AML-193 (cell line): ENCODE measurements at places on chromosomes 12 and 14.

DNA sequence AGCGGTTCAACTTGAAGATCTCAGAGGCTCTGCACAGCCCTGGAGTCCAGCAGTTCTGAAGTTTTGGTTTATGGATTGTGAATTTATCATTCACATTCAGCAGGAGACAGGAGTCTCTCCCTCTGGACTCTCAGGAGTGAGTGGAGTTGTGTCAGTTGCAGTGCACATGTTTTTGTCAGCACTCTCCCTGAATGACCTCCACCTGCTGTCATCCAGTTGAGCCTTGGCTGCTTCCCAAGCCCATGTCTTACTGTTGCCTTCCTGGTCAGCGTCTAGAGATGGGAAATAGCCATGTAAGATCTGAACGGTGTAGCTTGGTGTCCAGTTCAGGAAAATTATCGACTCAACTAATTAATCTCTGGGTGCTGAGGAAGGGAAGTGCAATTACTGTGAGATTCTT is 133.2 kb downstream of the PRKCH start:
- DNase-seq: no peak

- DNase-seq: no peak
These were observed 114.5 kb upstream of the RASSF8 start for GRCh38 chr12:25843976-25844375.

GRCh38 chr12:114508529-114509129 is 102.7 kb upstream of the TBX5 start:
- peak; percentile 50 for DNase-seq

GRCh38 chr12:100572184-100572583 is 1.3 kb upstream of the GAS2L3 start:
- DNase-seq: no peak

GRCh38 chr12:41970744-41971143 is 173.9 kb downstream of the GXYLT1 start:
- DNase-seq: no peak

DNA sequence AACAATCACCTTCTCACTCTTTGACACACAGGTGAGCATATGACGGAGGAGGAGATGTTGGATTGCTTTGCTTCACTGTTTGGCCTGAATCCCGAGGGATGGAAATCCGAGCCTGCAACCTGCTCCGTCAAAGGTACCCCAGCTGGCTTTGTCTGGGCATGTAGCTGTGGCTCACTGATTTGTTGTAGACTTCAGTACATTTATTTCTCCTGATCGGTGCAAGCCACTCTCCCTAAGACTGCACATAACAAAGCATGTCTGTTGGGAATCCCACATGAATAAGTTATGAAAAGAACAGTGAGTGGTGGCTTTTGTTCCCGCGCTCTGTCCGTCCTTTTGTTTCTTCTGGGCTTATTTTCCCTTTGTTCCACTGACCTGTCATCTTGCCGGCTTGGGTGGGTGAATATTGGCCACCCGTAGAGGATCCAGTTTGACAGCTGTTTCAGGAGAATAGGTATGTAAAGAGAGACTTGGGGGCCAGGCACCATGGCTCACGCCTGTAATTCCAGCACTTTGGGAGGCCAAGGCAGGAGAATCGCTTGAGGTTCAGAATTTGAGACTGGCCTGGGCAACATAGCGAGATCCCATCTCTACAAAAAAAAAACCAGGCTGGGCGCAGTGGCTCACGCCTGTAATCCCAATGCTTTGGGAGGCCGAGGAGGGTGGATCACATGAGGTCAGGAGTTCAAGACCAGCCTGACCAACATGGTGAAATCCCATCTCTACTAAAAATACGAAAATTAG is 20.0 kb upstream of the BCL7A start:
- DNase-seq: no peak

GRCh38 chr12:19963972-19964371 is 404.4 kb upstream of the PDE3A start:
- DNase-seq: no peak

- peak; percentile 4 for DNase-seq
These were observed 9.4 kb downstream of the LHX5 start for GRCh38 chr12:113462117-113462774.

DNA sequence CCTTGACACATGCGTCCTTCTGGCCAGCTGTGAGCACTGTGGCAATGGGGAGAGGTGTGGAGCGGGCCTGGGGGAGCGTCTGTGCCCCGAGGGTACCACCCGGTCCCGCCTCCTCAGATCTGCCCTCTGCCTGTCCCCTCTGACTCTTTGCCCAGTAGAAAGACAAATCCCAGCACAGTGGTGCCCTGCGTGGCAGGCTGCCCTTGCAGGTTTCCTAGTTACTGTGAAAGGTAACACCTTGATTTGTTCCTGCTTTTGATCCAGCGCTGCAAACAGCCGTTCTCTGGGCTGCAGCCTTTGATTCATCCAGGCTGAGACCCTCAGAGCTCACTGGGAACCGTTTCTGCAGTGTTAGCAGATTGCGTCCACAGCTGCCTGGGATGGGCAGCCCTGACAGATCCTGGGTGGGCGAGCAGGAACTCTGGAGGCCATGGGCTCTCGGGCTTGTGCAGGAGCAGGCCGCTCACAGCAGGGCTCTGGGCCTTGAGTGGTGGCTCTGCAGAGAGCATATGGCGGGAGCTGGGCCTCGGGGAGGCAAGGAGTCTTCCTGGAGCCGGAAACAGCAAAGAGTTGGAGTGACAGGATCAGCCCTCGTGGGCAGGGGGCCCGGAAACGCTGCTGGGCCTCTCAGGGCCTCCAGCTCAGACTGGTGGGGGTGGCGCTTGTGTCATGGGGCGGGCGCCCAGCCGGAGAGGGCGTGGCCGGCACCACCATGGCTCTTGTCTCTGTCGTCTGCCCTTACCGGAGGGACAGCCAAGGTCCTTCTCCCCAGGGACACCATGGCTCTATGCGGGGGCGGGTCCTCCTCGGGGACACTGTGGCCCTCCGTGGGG is 16.6 kb downstream of the FBRSL1 start:
- no peak for DNase-seq

DNA sequence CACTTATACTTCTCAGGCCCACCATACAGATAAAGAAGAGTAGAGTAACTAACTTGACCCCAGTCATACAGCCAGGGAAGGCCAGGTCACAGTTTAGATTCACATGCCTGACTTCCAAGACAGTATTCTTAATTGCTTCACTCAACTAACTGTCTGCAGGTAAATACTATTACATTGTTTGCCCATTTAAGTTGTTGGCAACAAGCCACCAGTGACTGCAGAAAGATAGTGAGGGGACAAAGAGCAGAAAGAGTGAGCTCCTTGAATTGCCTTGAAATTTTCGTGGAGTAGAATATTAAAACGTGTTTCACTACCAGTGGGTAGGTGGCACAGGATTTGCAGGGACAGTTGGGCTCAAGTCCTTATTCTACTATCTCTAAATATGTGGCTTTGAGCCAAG is 146.3 kb upstream of the RMST start:
- no peak for DNase-seq

DNA sequence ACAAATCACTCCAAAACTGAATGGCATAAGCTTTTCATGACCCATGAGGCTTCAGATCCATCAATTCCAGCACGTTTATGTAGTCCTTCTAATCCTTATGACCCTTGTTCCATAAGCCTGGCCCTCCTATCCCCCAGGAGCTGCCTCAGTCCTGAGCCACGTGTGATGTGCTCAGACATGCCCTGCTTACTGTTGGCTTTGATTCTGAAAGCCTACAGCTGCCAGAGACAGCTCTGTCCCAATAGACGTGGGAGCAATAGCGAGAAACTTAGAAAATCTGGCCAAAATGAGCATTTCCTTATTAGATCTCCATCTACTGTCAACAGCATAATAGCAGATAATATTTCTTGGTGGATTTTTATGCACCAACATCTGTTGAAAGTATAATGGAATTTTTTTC is 33.2 kb downstream of the DUSP6 start:
- DNase-seq: no peak

- no peak for DNase-seq
These were observed 221.4 kb downstream of the TTC6 start for GRCh38 chr14:37816743-37817295.

DNA sequence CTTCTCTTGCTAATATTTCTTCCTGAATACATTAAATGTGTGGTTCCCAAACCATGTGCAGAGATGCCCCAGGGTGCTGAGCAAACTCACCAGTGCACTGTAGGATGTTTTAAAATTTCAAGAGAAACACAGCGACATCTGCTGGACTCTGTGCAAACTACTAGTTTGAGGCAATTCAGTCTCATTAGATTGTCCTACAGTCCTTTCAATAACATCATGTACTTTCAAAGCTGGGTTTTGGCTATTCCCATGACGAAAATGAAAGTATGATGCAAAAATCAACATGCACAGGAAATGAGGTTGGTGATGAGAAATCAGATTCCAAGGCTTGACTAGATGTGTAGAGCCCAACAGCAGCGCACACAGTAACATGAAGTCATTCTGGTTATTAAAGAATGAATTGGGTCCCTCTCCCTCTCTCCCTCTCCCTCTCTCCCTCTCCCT is 66.3 kb downstream of the CLIP1 start:
- DNase-seq: peak; percentile 41

DNA sequence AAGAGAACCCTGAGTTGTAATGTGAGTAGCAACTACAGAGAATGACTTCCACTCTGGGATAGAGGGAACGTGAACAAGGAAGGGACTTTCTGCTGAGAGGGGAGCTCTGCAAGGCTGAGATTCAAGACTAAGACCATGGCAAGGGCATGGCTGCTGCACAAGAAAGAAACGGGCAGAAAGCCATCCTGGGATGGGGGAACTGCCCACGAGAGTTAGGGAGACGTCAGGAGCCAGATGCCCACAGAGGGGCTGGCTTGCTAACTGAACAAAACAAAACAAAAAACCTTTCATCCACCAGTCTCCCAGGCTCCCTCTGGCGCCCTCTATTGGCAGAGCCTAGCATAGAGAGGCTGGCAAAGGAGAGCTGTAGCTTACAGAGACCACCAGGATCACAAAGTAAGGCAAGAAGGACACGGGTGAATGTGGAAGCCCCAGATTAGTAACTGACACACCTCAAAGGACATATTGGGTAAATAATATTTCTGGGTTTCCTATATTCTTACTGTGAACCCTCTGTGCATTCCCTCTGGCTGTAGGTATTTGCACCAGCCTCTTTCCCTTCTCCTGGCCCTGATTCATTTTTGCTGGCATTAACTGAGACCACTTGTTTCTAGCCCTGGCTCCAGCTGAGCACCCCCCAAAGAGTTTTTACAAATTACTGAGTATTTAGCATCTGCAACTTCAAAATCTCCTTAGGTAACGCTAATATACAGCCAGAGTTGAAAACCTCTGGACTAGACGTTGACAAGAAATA is 338.3 kb downstream of the EMP1 start:
- DNase-seq: peak; percentile 3

GRCh38 chr12:126570566-126570965 is 1505.3 kb downstream of the AACS start:
- no peak for DNase-seq

- DNase-seq: no peak
These were observed 164.4 kb upstream of the LRIG3 start for GRCh38 chr12:59084511-59085375.

DNA sequence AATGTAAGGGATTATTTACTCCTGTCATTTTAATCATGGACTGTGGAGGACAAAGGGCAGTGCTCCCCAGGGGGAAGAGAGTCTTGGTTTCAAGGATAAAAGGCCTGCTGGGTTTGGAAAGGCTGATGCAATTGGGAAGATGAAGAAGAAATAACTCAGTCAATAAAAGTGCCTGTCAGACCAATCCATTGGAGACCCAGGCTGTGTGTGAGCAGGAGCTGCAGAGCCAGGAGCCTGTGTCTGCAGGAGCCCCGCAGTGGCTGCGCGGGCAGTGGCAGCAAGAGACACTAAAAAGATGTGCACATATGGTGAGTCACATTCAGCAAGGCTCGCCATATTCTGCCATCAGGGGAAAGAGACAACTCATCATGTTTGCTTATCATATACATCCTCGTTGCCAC is 90.4 kb downstream of the CRACR2A start:
- no peak for DNase-seq

- no peak for DNase-seq
These were observed 3.2 kb downstream of the KDM2B start for GRCh38 chr12:121577443-121578180.

GRCh38 chr12:16392846-16393535 is 45.5 kb downstream of the MGST1 start:
- peak; percentile 7 for DNase-seq

DNA sequence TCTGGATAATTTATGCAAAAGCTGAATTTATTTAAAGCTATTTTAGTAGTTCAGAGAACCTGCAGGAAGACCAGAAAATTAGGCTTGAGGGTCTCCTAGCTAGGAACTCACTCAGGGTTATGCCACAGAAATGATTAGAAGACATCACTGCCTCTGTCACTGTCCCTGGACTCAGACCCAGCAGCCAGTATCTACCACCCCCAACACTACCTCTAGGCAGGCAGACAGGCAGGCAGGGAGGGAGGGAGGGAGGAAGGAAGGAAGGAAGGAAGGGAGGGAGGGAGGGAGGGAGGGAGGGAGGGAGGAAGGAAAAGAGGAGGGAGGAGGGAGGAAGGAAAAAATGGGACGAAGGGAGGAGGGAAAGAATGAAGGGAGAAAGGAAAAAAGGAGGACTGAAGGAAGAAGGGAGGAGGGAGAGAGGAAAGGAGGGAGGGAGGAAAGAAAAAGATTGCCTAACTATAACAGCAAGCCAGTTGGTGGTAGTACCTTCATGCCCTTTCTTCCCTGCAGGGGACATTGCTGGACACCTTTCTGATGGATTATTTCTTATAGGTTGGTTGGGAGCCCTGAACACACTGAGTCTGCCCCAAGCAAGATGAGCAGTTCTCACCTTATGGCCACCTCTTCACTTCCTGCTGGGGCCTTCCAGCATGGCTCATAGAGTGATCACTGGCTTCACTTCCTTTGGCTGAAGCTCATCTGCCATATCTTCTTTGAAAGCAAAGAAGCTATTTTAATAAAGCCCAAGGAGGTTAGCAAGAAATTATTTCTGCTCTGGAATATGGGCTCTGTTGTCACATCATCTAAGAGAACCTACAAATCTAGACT is 49.7 kb downstream of the KICS2 start:
- DNase-seq: no peak

DNA sequence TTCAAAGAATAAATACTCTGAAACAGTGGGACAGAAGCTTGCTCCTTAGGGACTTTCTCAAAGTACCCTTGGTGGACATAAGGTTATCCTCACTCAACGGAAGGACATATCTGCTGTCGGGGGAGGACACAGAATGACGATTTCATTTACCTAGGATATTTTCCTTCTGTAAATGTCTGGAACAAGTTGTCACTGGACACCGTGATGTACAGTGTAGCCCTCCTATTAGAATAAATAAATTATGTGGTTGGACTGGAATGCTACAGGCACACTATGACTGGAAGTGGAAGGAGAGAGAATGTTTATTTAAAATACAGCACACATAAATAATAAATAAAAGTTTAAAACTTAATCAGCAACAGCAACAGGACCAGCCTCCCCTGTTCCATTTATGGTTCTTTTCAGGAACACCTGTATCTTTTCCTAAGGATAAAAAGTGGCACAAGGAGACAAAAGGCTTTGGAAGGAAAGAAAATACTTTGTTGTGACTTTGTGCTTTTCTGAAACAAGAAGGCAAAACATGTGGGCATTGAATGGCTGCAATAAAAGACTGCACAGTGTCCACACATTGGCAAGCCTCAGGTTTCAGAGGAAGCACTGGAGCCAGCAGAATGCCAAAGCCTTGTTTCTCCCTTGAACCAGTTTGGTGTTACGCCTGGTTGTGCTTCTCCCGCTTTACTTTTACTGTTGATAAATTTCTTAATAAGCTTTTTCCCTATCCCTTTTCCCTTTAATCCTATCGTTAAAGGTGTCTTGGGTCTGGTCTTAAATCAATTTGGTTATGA is 36.8 kb downstream of the FGD4 start:
- DNase-seq: no peak

GRCh38 chr12:102479099-102479885 is 1.1 kb downstream of the IGF1 start:
- no peak for DNase-seq

- no peak for DNase-seq
These were observed 5.0 kb downstream of the TTC9 start for GRCh38 chr14:70646705-70647104.

- peak; percentile 94 for DNase-seq
These were observed at the start of gene NCAPD2 for GRCh38 chr12:6493497-6494257. TSS of gene NCAPD2 (plus strand) at chr12:6494102. CDS start at chr12:6495099, 997 bp downstream.
